ENCODE measurements at places on chromosomes 1 and 21. TPM values are rescaled to one million over a fixed set of nuclear protein-coding genes. Genes with fewer than 3 reads are reported as not detected.

CLCA1 gene
- total RNA-seq, result not detected

CHI3L2 gene
- total RNA-seq, result 2.3 TPM

OXCT2 gene
- 1.8 TPM for total RNA-seq

OSCP1 gene
- total RNA-seq, result 0.92 TPM
